CD8-positive, alpha-beta memory T cell (primary cell): ENCODE measurements at places on chromosomes 4 and X.

- H3K36me3 ChIP-seq = no peaks in the 10 kb centered on the region
- no peaks in the 10 kb centered on the region for H3K4me1 ChIP-seq
- no peak overlapping the region for H3K4me3 ChIP-seq
- H3K27ac ChIP-seq = no peak overlapping the region
Observed at GRCh38 chr4:75834095-75834771, 68.0 kb downstream of the PPEF2 start.

DNA sequence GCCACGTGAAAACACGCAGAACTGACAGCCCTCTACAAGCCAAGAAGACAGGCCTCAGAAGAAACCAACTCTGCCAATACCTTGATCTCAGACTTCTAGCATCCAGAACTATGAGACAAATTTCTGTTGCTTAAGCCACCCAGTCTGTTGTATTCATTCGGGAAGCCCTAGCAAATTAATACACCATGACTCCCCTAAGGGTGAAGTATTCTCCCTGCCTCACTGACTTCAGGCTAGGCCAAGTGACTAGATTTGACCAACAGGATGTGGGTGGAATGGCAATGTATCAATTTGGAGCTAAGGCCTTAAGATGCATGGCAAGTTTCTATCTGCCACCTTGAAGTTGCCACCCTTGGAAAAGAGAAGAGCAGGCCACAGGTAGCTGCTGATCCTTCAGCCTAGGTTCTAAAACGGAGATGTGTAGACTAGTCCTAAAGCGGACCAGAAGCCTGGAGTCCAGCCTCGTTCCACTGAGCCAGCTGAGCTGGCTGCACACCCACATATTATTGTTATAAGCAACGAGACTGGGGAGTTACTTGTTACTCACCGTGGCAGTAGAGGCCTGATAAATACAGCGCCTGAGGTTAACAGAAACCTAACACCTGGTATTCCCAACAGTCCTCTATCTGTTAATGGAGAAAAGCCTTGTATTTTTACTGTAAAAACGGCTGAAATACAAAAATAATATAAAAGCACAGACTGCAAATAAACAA, 16.4 kb downstream of the SCARB2 start:
- no peaks in the 10 kb centered on the region for H3K27me3 ChIP-seq
- no peak overlapping the region for H3K27ac ChIP-seq
- H3K4me3 ChIP-seq = no peak overlapping the region
- H3K36me3 ChIP-seq = peaks cover 18% of the 10 kb centered on the region
- peaks cover 23% of the 10 kb centered on the region for H3K4me1 ChIP-seq

DNA sequence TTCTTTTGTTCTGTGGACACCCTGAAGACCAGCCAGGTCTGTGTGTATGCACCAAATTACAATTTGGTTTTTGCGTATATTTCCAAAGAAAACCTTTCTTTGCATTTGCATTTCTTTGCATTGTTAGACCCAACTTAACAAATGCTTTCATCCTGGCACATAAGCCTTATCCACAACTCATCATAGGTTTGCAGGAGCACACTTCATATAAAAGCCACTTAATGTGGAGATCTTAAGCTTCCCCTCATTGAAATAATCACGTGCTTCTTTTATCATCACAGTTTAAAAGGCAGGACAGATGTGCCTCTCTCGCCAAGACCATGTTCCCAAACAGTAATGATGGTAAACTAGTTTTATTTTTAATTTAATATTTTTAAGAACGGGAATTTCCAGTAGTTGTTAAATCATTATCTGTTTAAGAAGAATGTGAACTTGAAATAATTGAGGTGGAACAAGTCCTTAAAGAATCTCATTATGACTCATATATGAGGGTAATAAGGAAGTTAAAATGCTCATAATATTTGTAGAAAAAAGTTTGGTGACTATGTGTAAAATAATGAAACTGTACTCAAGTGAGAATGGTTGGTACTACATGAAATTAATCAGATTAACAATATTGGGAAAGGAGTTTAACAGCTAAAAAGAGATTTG, 65.5 kb downstream of the GLRA3 start:
- H3K27ac ChIP-seq = no peak overlapping the region
- no peaks in the 10 kb centered on the region for H3K27me3 ChIP-seq
- no peaks in the 10 kb centered on the region for H3K4me1 ChIP-seq
- no peak for DNase-seq
- no peaks in the 10 kb centered on the region for H3K36me3 ChIP-seq
- no peak overlapping the region for H3K4me3 ChIP-seq

DNA sequence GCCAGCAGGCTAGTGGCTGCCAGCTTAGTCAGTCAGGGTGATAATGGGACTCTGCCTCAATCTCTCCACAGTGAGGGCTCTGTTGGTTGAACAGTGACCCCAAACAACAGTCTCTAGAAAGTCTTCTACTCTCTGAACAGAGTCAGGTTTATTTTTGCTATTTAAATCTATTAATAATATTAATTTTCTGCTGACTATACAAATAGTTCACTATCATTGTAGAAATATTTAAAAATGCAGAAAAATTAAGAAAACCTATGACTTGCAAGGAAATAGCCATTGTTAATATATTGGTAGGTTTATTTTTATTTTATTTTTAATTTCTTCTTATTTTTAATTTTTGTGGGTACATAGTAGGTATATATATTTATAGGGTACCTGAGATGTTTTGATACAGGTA, 67.9 kb upstream of the AADAT start:
- H3K36me3 ChIP-seq = no peaks in the 10 kb centered on the region
- no peak overlapping the region for H3K27ac ChIP-seq
- H3K27me3 ChIP-seq = no peaks in the 10 kb centered on the region
- no peak for DNase-seq
- no peak overlapping the region for H3K4me3 ChIP-seq

DNA sequence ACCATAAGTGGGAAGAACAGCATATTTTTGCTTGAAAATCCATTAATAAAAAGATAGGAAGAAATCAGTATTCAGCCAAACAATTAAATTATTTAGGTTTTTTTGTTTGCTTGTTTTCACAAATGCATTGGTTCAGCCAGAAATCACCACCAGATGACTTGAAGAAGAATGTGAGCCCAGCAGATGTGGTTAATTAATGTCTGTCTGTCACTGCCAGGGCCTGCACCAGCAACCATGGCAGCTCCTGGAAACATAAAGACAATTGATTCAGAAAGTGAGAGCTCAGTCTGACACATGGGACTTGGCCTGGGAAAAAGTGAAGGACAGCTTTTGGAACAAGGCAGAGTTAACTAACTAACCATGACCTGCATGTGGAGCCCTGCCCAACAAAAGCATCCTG, 74.0 kb downstream of the MAOB start:
- H3K27ac ChIP-seq = no peak overlapping the region

DNA sequence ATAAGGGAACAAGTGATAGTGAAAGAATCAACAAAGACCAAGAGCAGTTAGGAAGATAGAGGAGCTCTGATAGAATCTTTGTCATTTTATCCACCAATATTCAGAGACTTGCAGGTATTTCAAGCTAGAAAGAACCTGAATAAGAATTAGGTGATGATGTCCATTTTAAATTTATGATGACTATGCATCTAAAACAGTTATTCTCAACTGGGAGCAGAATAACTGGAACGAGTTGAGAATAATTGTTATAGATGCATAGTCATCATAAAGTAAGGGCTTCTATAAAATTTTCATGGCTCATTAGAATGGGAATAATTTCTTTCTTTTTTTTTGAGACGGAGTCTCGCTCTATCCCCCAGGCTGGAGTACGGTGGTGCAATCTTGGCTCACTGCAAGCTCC, 5.8 kb downstream of the OCIAD1 start:
- H3K27me3 ChIP-seq = no peaks in the 10 kb centered on the region
- H3K4me1 ChIP-seq = peaks cover 15% of the 10 kb centered on the region
- peaks cover 45% of the 10 kb centered on the region for H3K36me3 ChIP-seq
- H3K27ac ChIP-seq = no peak overlapping the region
- H3K4me3 ChIP-seq = no peak overlapping the region
- no peak for DNase-seq

- no peak overlapping the region for H3K27ac ChIP-seq
- no peaks in the 10 kb centered on the region for H3K36me3 ChIP-seq
- H3K4me3 ChIP-seq = no peak overlapping the region
- no peak for DNase-seq
Observed at GRCh38 chrX:44828008-44828605, 15.7 kb upstream of the DUSP21 start.

- no peak overlapping the region for H3K4me3 ChIP-seq
- no peak overlapping the region for H3K27ac ChIP-seq
- no peaks in the 10 kb centered on the region for H3K4me1 ChIP-seq
- no peaks in the 10 kb centered on the region for H3K27me3 ChIP-seq
Observed at GRCh38 chr4:136768925-136769275, 763.4 kb downstream of the PCDH18 start.

GRCh38 chr4:146105464-146105863, 70.1 kb upstream of the LSM6 start:
- H3K27me3 ChIP-seq = no peaks in the 10 kb centered on the region
- no peak overlapping the region for H3K4me3 ChIP-seq
- H3K4me1 ChIP-seq = no peaks in the 10 kb centered on the region
- H3K27ac ChIP-seq = no peak overlapping the region
- H3K36me3 ChIP-seq = no peaks in the 10 kb centered on the region

- H3K27ac ChIP-seq = no peak overlapping the region
- no peak for DNase-seq
- no peaks in the 10 kb centered on the region for H3K4me1 ChIP-seq
- H3K4me3 ChIP-seq = no peak overlapping the region
- H3K36me3 ChIP-seq = no peaks in the 10 kb centered on the region
Observed at GRCh38 chr4:106690487-106690886, 321.9 kb upstream of the GIMD1 start.

- no peaks in the 10 kb centered on the region for H3K4me1 ChIP-seq
- no peaks in the 10 kb centered on the region for H3K27me3 ChIP-seq
- no peak overlapping the region for H3K27ac ChIP-seq
- H3K4me3 ChIP-seq = no peak overlapping the region
- no peaks in the 10 kb centered on the region for H3K36me3 ChIP-seq
Observed at GRCh38 chr4:76453232-76453631, 18.2 kb downstream of the SHROOM3 start.
